Globus pallidus (tissue), 1 donor: ENCODE measurements at places on chromosomes 3 and 15.

DNA sequence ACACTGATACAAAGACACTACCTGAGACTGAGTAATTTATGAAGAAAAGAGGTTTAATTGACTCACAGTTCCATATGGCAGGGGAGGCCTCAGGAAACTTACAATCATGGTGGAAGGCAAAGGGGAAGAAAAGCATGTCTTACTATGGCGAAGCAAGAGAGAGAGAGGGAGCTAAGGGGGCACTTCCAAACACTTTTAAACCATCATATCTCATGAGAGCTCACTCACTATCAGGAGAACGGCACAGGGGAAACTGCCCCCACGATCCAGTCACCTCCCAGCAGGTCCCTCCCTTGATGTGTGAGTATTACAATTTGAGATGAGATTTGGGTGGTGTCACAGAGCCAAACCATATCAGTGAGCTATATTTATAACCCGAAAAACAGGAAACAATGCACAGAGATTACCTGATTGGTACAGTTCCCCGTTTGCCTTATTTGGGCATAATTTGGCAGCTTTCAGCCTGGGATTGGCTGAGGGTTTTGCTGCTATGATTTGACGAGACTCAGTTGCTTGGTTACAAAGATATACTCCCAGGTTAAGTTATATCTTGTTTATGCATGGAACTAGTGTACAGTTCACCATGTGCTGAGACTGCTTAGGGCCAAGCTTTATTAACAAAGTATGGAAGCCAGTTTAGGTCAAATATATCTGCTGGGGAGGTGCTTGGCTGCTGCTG lies 184.2 kb downstream of the NR2F2 start:
- no peak for DNase-seq

GRCh38 chr3:69370901-69371301 lies 15.0 kb downstream of the FRMD4B start:
- no peak for DNase-seq

DNA sequence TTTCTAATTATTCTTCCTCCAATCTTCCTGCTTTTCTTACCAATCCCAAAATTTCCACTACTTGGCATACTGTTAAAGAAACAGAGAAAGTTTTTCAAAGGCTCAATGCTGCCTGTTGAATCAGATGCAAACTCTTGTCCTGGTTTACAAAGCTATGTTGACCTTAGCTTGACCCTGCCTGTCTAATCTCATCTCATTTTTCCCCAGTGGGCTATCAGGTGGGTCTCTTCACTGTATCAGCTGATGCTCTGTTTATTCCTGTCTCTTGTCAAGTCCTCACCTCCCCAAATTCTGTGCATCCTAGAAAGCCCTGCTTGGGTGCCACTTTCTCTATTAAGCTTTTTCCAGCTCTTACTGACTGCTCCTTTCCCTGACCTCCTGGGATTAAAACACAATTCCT lies 18.2 kb downstream of the NFKBIZ start:
- no peak for DNase-seq

- DNase-seq: no peak
These were observed 12.0 kb downstream of the SLC6A1 start for GRCh38 chr3:11004563-11004962.

- DNase-seq: peak; percentile 72
These were observed 773 bp downstream of the ANKRD28 start for GRCh38 chr3:15796771-15797641.
